ENCODE measurements at places on chromosomes 1 and 21. TPM values are rescaled to one million over a fixed set of nuclear protein-coding genes. Genes with fewer than 3 reads are reported as not detected.

Gene MIER1
- 22.2 TPM for total RNA-seq

Gene SLAMF6
- not detected for total RNA-seq

Gene FALEC
- not detected for total RNA-seq

Gene CTH
- 18.2 TPM for total RNA-seq

Gene DCST1
- total RNA-seq = not detected

Gene FCRL6
- not detected for total RNA-seq

Gene THEM5
- not detected for total RNA-seq

Gene CLCNKB
- total RNA-seq = 1.6 TPM

Gene PTPN22
- total RNA-seq = not detected

Gene LYPLA2
- 235 TPM for total RNA-seq

Gene CD1D
- total RNA-seq = 0.34 TPM

Gene FNDC10
- 8.0 TPM for total RNA-seq

Gene OR2T33
- total RNA-seq = not detected

Gene ARMH1
- total RNA-seq = 4.7 TPM

Gene NMNAT2
- 1.0 TPM for total RNA-seq
